ENCODE measurements at places on chromosomes 3 and 15. TPM values are rescaled to one million over a fixed set of nuclear protein-coding genes. Genes with fewer than 3 reads are reported as not detected.

CMTM8 gene
- total RNA-seq: 0.16 TPM

CIDEC gene
- total RNA-seq: not detected

PPARG gene
- 20.8 TPM for total RNA-seq

GOLGA6L7 gene
- not detected for total RNA-seq

KIF7 gene
- total RNA-seq: 15.7 TPM

CPOX gene
- 16.8 TPM for total RNA-seq

CPA3 gene
- 3.0 TPM for total RNA-seq

PAQR9 gene
- not detected for total RNA-seq

LRRK1 gene
- total RNA-seq: 21.0 TPM

CCDC14 gene
- total RNA-seq: 41.9 TPM

DIPK2A gene
- total RNA-seq: 91.8 TPM

PHC3 gene
- 48.4 TPM for total RNA-seq

ARPIN gene
- total RNA-seq: 18.0 TPM

GNAT1 gene
- total RNA-seq: not detected

U2SURP gene
- 65.7 TPM for total RNA-seq

IL17RB gene
- total RNA-seq: 0.49 TPM

RYR3 gene
- under 0.01 TPM for total RNA-seq

GOLGA8S gene
- total RNA-seq: not detected

LINGO1 gene
- total RNA-seq: not detected

TUSC2 gene
- 15.9 TPM for total RNA-seq

FBXL22 gene
- total RNA-seq: 1.1 TPM

RGMA gene
- total RNA-seq: 7.5 TPM

ANKRD34C gene
- not detected for total RNA-seq

TMEM266 gene
- 0.12 TPM for total RNA-seq

CADM2 gene
- 0.12 TPM for total RNA-seq

CASR gene
- not detected for total RNA-seq

FSTL1 gene
- 1,778 TPM for total RNA-seq

ABTB1 gene
- total RNA-seq: 11.8 TPM

CFAP92 gene
- not detected for total RNA-seq

COL6A5 gene
- total RNA-seq: under 0.01 TPM

LMOD3 gene
- total RNA-seq: not detected

PPIP5K1 gene
- total RNA-seq: 21.0 TPM

TNFAIP8L3 gene
- total RNA-seq: 2.7 TPM

GOLGA8J gene
- total RNA-seq: not detected

UNC13C gene
- not detected for total RNA-seq

DCBLD2 gene
- 92.2 TPM for total RNA-seq

MEX3B gene
- total RNA-seq: 2.3 TPM
